ENCODE measurements at places on chromosomes 7 and 10.

DNA sequence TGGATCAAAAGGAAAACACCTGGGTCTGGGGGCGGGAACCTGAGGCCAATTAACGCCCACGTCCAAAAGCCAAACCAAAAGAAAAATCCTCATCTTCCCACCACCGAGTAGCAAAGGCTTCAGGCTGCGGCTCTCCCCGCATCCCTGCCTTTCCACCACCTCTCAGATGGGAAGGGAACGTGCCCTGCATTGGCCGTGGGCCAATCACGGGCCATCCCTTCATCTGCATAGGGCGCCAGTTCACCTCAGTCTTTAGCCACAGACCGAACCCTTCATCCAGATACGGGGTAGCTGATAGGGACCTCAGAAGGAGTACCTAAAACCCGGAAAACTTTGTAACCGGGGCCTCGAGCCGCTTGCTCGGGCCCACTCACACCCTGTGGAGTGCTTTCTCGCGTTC lies 626 bp downstream of the PRPF18 start:
- peaks cover 2% of the 10 kb centered on the region for H3K4me1 ChIP-seq
- H3K27ac ChIP-seq = peak overlapping the region; percentile 91
- peaks cover 2% of the 10 kb centered on the region for H3K36me3 ChIP-seq

GRCh38 chr7:23396222-23397015 lies 73.9 kb downstream of the IGF2BP3 start:
- H3K27ac ChIP-seq = no peak overlapping the region
- no peak for DNase-seq
- peaks cover 8% of the 10 kb centered on the region for H3K36me3 ChIP-seq
- no peaks in the 10 kb centered on the region for H3K27me3 ChIP-seq
- H3K4me3 ChIP-seq = no peak overlapping the region
- no peaks in the 10 kb centered on the region for H3K4me1 ChIP-seq

- no peak overlapping the region for H3K27ac ChIP-seq
- no peaks in the 10 kb centered on the region for H3K27me3 ChIP-seq
- peaks cover 24% of the 10 kb centered on the region for H3K36me3 ChIP-seq
- H3K4me1 ChIP-seq = no peaks in the 10 kb centered on the region
- no peak overlapping the region for H3K4me3 ChIP-seq
These were observed 23.5 kb downstream of the KLHL7 start for GRCh38 chr7:23129036-23129435.

GRCh38 chr10:102020938-102021337 lies 35.0 kb downstream of the ARMH3 start:
- H3K4me1 ChIP-seq = no peaks in the 10 kb centered on the region
- no peak overlapping the region for H3K4me3 ChIP-seq
- peaks cover 44% of the 10 kb centered on the region for H3K36me3 ChIP-seq
- no peak for DNase-seq
- no peaks in the 10 kb centered on the region for H3K27me3 ChIP-seq

DNA sequence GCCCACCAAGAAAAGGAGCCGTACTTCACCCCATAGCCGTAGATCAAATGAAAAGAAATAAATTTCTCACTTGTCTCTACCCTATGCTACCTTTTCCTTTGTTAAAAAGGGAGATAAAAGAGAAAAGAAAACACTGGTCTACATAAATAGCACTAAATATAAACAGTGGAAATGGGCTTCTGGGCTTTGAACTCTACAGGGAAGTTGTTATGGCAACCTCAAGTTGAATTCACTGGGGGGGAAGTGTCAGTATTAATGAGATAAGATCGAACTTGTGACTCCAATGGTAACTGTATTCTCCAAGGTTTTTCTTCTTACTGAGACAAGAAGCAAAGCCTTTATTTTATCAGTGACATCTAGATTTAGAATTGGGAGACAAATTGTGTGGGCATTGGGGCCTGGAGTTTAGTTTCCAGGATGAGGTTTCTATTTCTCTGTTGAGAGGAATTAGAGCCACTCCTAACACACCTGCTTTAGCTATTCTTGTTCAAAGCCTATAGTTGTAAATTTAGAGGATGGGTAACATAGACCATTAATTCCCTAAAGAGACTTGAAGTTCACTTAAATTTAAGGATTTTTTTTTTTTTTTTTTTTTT lies 604.3 kb upstream of the GALNT17 start:
- no peak overlapping the region for H3K4me3 ChIP-seq
- no peak overlapping the region for H3K27ac ChIP-seq
- no peaks in the 10 kb centered on the region for H3K36me3 ChIP-seq
- peaks cover 3% of the 10 kb centered on the region for H3K4me1 ChIP-seq

DNA sequence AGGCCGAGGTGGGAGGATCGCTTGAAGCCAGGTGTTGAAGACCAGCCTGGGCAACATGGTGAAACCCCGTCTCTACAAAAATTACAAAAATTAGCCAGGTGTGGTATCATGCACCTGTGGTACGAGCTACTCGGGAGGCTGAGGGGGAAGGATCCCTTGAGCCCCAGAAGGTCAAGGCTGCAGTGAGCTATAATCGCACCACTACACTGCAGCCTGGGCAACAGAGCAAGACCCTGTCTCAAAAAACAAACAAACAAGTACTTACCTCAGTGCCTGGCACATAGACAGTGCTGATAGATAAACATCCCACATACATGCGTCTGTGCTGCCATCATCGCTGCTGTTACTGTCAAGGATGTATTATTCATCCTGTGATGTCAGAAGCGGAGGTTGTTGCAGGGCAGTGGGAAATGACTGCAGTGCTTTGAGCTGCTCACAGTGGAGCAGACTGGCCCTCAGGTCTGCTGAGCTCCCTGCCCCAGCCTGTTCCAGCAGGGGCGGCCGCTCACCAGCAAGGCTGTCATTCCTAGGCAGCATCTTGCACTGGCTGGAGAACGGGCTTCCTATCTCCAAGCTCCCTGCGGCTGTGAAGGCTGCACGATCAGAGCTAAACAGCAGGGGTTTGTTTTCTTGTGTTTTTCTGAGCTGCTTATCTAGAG lies 18.6 kb downstream of the FOXK1 start:
- H3K27me3 ChIP-seq = no peaks in the 10 kb centered on the region
- H3K4me3 ChIP-seq = no peak overlapping the region
- H3K27ac ChIP-seq = no peak overlapping the region
- H3K36me3 ChIP-seq = no peaks in the 10 kb centered on the region
- no peak for DNase-seq

DNA sequence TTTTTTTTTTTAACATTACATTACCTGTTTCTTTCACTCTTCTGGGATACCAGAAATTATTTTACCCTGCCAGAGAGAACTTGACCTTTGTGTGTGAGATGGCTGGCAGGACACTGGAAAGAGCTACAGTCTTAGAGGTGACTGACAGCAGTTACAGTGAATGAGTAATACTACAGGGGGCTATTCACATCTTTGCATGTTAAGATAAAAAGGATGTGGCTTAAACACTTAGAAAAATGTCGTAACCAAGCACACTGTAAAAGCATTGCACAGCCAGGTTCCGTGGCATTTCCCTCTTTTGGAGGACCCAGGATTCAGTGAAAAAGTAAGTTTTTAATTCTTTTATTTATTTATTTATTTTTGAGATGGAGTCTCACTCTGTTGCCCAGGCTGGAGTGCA lies 18.8 kb upstream of the TBC1D12 start:
- H3K4me1 ChIP-seq = no peaks in the 10 kb centered on the region
- no peaks in the 10 kb centered on the region for H3K36me3 ChIP-seq
- DNase-seq = no peak
- H3K4me3 ChIP-seq = no peak overlapping the region

DNA sequence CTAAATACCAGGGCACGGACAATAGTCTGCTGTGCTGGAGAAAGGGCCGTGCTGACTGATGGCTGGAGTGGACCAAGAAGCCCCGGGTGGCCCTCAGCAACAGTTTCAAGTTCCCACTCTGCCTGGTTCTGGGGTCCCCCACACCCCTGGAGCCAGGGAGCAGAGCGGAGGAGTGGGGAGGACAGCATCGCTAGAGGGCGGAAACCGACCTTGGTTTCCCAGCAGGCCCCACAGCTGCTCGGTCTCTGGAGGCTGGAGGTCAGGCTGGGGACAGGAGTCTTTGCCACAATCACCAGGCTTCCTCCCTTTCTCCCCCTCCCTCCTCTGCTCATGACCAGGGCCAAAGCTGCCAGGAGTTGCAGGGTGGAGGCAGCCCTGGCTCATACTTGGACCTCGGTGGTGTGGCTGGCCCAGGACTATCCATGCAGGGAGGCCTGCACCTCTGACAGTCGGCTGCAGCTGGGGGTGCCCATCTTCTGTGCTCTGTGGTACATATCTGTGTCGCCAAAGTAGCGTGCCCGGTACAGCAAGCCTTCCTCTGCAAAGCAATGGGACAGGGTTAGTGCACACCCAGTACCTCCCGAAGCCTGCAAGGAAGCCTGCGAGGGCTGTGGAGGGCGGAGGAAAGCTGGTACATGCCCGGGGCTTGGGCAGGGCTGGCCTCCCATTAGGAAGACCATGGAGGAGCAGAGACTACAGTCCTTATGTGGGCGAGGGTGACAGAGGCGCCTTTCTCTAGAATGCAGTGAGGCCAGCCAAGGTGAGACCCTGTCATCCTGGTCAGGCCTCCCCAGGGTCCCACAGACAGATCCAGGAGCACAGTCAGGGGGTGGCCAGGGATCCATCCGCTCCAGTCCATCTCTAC lies 19.1 kb downstream of the DNAJB12 start:
- peak overlapping the region; percentile 25 for H3K4me3 ChIP-seq
- H3K36me3 ChIP-seq = peaks cover 17% of the 10 kb centered on the region
- H3K27me3 ChIP-seq = no peaks in the 10 kb centered on the region
- H3K4me1 ChIP-seq = peaks cover 71% of the 10 kb centered on the region
- DNase-seq = no peak

DNA sequence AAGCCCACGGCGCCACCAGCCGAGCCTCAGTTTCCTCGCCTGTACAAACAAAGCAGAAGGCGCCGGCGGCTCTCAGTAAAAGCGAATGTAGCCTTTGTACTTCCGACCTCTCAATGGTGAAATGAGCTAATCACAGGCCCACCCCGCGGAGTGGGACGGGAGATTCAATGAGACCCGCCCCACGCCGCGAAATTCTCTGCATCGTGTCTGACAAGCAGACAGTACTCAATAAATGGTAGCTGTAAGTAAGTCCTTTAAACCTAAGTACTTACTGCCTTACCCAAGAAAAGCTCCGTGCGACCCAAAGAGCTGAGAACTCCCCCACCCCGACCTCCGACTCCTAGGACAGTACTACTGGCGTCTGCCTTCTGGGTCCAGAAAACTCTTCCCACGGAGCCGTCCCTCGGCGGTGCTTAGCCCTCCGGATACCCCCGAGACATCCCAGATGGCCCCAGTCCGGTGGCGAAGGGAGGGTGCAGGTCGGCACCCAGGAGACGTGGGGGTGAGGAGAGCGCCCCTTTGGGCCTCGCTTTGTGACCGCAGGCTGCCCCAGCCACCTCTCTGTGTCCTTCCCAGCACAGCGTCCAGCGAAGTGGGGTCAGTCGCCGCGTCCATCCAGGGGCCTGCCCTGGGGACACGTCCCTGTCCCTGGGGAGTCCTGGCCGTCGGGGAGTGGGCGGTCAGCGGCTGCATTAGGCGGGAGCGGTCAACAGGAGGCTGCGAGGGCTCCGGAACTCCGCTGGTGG lies 972 bp upstream of the CXCL12 start:
- DNase-seq = peak; percentile 21
- H3K4me1 ChIP-seq = peaks cover 8% of the 10 kb centered on the region
- no peaks in the 10 kb centered on the region for H3K36me3 ChIP-seq

- H3K4me1 ChIP-seq = no peaks in the 10 kb centered on the region
- H3K36me3 ChIP-seq = no peaks in the 10 kb centered on the region
- H3K27me3 ChIP-seq = no peaks in the 10 kb centered on the region
- H3K4me3 ChIP-seq = no peak overlapping the region
- peak; percentile 15 for DNase-seq
These were observed 19.9 kb upstream of the LMOD2 start for GRCh38 chr7:123635551-123636359.

DNA sequence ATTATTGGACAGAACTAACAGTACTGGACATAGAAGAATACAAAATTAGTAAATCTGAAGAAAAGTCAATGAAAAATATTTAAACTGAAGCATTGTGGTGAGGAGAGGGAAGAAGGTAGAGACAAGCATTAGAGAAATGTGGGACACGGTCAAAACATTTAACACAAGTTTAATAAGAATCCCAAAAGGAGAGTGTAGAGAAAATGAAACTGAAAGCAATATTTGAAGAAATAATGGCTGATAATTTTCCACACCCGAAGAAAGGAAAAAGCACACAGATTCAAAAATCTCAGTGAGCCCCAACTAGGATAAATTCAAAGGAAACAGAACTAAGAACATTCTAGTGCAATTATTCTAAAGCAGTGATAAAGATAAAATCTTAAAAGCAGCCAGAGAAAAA lies 126.4 kb upstream of the LRRTM3 start:
- H3K4me3 ChIP-seq = no peak overlapping the region
- H3K36me3 ChIP-seq = no peaks in the 10 kb centered on the region
- no peak overlapping the region for H3K27ac ChIP-seq
- H3K4me1 ChIP-seq = no peaks in the 10 kb centered on the region
- no peak for DNase-seq

DNA sequence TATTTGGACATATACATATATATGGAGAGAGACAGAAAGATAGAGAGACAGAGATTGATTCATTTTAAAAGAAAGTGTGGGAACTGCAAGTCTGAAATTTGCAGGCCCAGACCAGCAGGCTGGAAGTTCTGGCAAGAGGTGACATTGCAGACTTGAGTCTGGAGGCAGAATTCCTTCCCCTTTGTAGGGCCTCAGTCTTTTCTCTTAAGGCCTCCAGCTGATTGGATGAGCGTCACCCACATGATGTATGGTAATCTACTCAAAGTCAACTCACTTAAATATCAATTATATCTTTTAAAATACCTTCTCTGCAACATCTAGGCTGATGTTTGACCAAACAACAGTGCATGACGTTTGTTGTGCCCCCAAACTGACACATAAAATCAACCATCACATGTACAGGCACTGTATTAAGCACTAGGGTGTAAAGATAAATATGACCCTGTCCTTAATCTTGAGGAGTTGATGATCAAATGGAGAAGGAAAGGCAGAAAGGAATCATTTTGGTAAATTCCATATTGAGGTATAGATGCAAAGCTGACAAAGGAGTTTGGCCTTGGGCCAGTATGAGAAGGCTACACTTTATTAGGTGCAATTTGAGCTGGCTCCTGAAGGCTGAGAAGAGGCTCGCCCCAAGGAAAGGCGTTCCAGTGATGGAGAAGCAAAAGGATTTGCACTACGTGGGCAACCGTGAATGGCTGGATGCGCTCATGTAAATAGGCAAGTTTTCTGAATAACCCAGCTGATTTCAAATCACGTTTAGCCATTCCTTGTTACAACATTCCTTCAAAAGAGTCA lies 52.6 kb downstream of the BPGM start:
- no peak for DNase-seq
- H3K27ac ChIP-seq = no peak overlapping the region
- H3K4me3 ChIP-seq = no peak overlapping the region
- no peaks in the 10 kb centered on the region for H3K36me3 ChIP-seq
